ENCODE measurements at places on chromosomes 1 and 21.

GRCh38 chr1:38153066-38153777 is 106.6 kb upstream of the POU3F1 start:
- DNase-seq, result no peak

DNA sequence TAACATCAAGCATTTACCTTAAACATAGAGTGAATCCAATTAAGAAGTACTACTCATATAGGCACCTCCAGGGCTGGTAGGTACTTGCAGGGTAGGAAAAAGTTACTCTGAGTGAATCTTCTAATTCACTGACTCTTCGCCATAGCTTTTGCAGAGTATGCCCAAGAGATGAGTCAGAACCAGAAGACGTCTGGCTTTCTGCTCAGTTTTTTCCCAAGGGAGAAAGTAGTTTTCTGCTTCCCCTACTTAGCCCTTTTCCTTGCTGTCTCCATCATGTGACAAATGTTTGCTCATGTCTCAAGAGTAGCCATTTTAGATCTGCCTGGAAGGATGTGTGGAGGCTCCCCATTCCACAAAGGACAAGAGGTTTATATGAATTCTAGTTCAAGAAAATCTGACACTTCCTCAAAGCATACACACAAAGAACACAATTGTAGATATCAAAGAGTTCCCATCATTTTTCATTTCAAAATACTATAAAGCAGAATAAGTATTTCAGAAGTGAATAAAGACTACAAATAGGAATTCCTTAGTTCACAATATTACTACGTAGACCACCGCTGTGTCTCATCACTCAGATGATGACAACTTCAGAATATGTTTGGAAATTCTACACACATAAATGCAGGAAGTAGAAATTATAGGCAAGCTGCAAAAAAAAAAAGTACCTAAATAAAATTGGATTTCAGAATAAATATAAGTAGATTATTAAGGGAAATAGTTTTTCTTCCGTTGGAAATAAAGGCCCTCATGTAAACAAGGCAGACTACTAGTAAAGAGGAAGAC is 98.5 kb downstream of the ASH1L start:
- DNase-seq, result no peak

DNA sequence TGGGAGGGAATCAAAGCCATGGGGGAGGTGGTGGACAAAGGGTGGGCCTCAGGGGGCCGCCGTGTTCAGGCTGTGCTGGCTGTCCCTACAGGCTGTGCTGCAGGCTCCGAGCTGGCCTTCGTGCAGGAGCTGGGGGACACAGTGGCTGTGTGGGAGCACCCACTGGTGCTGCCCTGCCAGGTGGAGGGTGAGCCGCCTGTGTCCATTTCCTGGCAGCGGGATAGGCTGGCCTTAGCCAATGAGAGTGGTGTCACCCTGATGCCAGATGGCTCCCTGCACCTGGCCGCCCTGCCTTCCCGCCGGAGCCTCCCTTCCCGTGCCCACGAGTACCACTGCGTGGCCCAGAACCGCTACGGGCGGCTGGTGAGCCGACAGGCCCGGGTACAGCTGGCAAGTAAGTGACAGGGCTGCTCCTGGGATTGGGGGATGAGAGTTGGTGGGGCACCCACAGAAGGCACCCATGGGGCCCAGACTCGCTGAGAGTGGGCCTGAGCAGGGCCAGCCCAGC is 20.2 kb downstream of the SLC27A3 start:
- no peak for DNase-seq

DNA sequence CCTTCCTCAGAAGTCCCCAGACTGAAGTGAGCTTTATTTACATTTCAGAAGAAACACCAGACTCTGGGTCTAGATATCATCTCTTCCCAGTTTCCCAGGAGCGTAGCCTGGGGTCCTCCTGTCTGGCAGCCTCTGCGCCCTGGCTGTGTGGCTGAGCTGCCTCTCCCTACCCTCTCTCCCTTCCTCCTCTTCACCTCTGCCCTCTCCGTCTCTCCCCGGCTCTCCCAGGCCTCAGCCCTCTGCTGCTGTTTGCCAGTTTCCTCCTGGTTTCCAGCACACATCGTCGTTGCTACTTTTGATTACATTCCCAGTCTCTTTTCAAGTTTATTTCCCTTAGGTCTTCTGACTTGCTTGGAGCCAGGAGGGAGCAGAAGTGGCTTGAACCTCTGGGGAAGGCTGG is 91.1 kb upstream of the DISP3 start:
- DNase-seq, result no peak

GRCh38 chr1:7106442-7107108 is 321.3 kb downstream of the CAMTA1 start:
- DNase-seq, result no peak

- no peak for DNase-seq
These were observed 21.4 kb upstream of the LBR start for GRCh38 chr1:225449261-225449660.

- no peak for DNase-seq
These were observed 394.5 kb downstream of the LMO4 start for GRCh38 chr1:87723193-87723592.

GRCh38 chr1:227735539-227736285 is 477 bp downstream of the SNAP47 start:
- DNase-seq, result no peak

DNA sequence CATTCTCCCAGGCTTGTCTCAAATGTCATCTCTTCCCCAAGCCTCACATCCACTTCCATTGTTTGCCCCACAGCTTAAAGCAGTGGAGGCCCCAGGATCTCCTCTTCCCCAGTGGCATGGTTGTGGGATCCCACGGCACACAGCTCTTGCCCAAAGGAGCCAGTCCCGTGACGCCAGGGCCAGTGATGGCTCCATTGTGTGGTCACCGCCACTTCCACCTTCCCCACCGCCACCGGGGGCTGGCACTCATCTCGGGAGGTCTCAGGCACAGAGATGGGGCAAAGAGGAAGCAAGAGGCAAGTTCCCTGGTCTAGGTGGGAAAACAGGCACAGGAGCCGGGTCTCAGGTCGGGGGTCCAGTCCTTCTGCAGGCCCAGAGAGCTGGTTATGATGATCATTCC is 22.9 kb upstream of the ALDH4A1 start:
- no peak for DNase-seq

DNA sequence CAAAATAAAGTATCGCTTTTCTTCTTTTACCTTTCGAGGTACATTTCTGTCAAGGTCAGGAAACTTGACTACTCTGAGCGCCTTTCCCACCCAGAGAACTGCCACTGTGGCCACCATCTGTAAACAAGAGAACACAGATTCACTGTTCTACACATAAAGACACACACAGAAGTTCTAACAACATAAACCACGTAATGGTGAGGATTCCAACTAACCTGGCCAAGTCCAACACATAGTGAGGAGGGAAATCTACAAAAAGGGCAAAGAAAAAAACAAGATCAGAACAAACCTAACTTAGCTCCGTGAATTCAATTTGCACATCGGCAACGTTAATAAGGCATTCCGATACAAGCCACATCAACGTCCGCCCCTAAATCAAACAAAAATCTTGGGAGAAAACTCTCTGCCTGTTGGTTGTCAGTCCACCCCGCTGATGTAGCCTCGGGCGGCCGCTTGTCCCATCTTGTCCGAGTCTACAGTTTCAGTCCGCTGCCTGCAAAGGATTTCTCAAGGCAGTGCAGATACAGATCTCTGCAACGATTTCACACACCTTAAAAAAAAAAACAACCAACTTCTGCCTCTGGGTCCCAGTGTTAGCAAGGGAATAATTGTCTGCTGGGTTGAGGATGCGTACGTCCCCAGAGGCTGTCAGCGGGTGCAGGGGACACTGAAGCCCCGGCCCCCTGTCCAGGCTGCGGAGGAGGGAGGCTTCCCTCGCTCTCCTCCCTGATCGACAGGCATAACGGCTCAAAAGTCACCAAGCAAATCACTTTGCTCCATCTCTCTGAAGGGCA is 1.0 kb downstream of the SLC35D1 start:
- DNase-seq, result peak; percentile 58

DNA sequence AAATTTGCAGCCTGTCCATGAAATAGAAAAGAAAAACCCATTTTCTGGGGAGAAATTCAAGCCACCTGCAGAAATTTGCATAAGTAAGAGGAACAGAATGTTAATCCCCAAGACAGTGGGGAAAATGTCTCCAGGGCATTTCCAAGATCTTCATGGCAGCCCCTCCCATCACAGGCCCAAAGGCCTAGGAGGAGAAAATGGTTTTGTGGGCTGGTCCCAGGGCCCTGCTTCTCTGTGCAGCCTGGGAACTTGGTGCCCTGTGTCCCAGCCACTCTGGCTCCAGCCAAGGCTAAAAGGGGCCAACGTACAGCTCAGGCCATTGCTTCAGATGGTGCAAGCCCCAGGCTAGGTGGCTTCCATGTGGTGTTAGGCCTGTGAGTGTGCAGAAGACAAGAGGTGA is 155.6 kb downstream of the PRDM2 start:
- DNase-seq, result no peak

GRCh38 chr1:41416552-41417334 is 55.5 kb downstream of the FOXO6 start:
- peak; percentile 71 for DNase-seq

DNA sequence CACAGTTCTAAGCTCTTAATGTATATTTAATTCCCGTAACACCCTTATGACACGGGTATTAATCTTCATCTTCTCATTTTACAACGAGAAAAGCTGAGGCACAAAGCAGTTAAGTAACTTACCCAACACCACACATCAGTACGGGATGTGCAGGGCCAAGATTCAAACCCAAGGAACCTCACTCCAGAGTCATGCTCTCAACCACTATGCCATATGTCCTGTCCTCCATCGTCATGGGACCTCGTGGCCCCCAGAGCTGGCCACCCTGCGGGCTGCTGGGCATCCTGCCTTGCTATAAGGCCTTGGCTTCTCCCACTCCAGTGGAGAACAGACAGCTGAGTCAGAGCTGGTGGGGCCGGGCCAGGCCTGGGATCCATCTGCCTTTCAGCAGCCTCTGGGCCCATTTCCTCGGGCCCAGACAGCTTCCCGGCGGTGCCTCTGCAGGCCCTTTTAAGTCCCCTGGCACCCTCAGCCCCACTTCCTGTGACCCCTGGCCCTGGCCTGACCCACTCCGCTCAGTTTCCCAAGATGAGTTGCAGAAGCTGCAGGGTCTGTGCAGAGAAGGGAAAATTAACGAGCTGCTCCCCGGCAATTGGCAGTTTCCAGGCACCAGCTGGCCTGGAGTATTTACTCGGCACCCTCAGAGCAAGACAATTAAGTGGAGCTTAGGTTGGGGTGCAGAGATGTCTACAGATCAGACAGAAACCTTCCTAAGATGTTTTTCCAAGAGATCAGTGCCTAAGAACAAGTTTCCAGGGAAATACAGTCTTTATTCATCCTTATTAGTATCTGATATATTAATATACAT is 98.2 kb downstream of the EPHB2 start:
- DNase-seq, result no peak

GRCh38 chr1:241592273-241592958 is 47.8 kb downstream of the CHML start:
- no peak for DNase-seq

DNA sequence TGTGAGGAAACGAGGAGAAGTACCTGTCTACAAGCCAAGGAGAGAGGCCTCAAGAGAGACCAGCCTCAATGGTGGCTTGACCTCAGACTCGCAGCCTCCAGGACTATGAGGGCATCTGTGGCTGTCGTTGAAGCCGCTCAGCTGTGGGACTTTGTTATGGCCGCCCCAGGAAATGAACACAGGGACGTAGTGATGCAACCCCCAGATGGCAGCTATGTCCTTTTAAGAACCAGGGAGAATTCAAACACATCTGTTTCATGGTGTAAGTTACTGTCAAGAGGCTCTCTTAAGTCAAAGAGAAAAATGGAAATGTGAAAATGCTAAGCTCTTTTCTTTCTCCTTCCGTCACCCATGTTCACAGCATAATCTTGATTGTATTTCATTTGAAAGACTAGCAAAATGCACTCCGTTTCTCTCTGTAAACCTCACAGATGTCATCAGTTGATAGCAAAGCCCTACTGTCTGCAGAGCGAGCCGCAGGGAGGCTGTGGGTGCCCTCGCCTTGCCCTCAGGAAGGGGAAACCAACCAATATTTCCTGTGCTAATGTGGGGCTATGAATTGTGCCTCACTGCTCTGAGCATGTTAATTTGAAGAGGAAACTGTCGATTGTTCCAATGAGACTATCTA is 21.3 kb downstream of the UBASH3A start:
- peak; percentile 69 for DNase-seq

GRCh38 chr1:63822540-63822939 is 48.7 kb downstream of the ROR1 start:
- DNase-seq, result no peak

- no peak for DNase-seq
These were observed 44.3 kb upstream of the PLXNA2 start for GRCh38 chr1:208288495-208288894.

DNA sequence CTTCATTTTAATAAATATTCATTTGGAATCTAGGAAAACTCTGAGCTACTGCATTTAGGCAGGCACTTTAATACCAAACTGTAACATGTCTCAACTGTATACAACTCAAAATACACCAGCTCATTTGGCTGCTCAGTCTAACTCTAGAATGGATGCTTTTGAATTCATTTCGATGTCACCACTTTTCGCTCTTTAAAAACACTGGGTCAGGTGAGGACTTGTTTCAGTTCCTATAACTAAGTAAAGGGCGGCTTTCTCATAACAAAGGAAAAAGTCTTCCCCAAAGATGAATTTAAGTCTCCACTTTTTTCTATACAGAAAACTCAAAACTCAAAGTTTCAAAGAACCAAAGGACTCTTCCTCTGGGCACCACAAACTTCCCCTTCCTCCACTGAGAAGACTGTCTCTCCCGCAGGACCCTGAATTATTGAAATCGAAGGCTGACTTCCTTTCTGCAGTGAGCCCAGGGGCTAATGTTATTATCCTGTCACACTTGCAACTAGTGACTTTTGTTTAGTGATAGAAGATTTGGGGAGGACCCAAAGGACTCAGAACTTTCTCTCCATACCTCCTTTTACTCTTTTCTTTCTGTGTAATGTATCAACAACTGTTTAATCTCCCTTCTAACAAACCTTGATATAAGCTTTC is 9.7 kb upstream of the DHX9 start:
- DNase-seq, result no peak

DNA sequence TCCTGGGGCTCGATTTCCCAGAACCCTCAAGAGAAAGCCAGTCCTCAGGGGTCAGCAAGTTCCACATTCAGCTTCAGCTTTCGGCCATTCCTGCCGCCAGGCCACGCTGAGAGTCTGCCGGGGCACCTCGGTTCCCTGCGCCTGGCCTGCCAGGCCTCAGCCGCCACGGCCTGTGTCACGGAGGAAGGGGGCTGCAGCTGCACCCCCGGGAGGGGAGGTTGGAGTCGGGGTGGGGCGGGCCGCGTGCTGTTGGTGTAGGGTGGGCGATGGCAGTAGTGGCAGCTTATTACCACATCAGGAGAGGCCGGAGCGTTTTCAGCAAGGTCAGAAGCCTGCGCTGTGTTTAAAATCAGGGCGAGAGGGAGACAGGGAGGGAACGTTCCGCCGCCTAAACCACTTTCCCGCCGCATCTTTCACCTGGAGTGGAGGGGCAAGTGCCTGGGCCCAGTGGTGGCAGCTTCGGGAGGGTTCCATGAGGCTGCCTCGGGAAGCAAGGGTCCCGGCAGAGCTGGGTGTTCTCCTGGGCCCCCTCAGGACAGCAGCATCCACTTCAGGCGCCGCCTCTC is 68.5 kb upstream of the TRAPPC10 start:
- no peak for DNase-seq

- no peak for DNase-seq
These were observed 142.3 kb upstream of the TMPRSS15 start for GRCh38 chr21:18545908-18546307.

- DNase-seq, result no peak
These were observed 18.4 kb downstream of the DYNLT5 start for GRCh38 chr1:66770694-66771093.

All from hematopoietic multipotent progenitor cell treated with erythropoietin and hydrocortisone succinate and interleukin-3 and kit ligand, for 6 days (in vitro differentiated cells).